ENCODE measurements at places on chromosomes 12 and 14. TPM values are rescaled to one million over a fixed set of nuclear protein-coding genes. Genes with fewer than 3 reads are reported as not detected.

The RAB35 gene
- 36.7 TPM for polyA plus RNA-seq

DNA sequence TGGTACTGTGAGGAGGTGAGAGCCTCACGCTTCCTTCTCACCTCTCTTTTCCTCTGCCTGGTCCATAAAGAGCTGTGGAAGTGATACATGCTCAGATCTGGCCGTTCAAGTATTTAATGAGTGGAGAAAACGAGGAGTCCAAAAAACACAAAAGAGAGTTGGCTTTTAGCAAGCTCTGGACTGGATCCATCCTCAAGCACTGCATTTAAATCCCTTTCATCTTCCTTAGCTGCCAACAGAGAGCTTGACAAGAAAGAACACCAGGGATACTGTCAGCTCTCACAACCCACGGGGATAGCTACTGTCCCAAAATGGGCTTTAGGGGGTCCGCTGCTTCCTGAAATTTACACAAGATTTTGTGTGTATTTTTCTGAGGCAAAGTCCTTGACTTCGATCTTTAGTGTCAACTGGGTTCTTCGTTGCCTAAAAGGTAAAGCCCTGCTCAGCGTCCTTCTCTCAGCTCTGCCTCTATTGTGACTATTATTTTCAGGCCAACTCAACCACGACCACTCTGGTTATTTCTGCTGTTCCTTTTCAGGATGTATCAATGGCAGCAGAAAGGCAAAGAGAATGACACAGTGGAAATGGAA, 120.9 kb downstream of the TMTC1 start:
- no peak for DNase-seq

GRCh38 chr12:114698566-114699163, 14.7 kb upstream of the TBX3 start:
- no peak for DNase-seq

GRCh38 chr12:96186607-96187301, 7.4 kb upstream of the ELK3 start:
- no peak for DNase-seq

- DNase-seq = no peak
Observed at GRCh38 chr12:74242088-74242487, 295.5 kb upstream of the ATXN7L3B start.

All from left renal pelvis (tissue), 4 donors.